RPMI7951 (cell line): ENCODE measurements at places on chromosomes 7 and 10.
A peak's percentile ranks its signal among the peaks of the same experiment; 100 is the strongest.

- no peak for DNase-seq
Measured at GRCh38 chr10:32051926-32052325, 4.3 kb downstream of the KIF5B start.

DNA sequence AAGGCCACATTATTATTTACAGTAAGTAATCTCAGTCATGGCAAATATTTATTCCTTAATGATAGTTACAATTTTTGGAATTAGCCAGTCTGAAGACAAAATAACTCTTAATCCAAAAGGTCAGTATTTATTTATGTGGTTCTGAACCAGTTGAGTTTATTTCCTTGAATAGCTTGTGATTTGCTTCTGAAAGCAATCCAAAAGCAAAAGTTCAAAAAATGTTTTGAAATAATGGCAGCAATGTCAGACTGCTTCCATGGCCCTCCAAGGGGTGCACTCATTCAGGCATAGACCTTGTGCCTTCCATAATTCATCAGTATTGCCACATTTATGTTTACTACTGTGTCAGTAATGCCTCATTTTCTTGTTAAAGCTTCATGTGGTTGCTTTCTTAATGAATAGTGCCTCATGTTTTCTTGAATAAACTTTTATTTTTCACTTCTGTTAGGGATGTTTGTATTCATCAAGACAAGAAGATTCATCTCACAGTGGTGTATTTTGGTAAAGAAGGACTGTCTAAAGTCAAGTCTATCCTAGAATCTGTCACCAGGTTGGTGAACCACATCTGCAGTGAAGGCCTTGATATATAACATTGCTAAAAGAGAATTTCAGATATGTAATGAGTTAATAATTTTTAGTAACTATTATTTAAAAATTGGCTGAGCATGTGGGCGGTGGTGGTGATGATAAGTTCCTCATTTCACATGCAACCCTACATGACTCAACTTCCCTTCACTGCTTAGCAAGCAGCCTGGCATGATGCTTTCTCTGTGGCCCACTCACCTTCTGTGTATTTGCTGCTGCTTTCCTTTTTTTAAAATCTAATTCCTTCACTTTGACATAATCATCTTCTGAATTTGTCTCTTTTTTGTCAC lies 22.0 kb downstream of the CSGALNACT2 start:
- DNase-seq = peak; percentile 5

DNA sequence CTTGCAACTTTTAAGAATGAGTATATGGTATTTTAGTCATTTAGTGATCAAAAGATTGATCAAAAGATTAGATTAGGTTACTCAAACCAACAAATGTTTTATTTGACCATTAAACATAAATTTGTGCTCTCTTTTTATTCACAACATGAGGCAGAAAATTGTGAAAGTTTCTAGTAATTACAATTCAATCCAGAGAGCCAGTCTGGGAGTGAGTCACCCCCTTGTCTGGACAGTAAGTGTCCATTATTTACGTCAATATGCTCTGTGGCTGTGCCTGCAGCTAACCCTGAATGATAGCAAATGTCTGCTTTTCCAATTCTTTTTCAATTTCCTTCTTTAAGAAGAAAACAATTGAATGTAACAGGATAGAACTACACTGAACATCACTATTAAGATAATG lies 27.9 kb downstream of the GNG11 start:
- peak; percentile 75 for DNase-seq

DNA sequence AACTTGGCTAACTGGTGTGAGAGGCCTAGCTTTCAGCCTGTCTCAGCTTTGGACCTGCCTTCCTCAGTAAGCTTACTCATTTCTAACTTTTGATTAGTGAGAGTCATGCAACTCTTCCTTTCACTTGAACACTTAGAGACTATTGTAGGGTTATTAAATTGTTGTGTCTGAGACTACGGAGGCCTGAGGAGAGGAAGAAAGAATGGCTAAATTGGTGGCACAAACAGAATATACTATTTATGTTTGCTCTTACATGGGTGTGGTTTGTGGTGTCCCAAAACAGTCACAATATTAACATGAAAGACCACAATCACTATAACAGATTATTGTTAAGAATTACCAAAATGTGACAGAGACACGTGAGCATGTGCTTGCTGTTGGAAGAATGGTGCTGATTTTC lies 82.1 kb downstream of the TRIM24 start:
- DNase-seq = no peak

DNA sequence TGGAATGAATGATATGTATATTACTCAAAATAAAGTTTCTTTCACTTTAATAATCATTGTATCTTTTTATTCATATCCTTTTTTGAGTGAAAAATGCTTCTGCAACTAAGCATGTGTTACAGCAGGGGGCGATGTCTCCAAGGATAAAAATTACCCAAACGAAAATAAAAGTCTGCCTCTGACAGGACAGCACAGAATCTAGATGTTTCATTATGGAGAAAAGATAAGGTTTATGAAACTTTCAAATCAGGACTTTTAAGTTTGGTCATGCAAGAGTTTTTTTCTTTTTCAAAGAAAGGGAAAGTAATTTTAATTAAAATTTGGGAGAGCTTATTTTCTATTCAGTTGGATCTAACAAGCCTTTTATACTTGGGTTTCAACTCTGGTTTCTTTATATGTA lies 48.4 kb downstream of the TES start:
- peak; percentile 66 for DNase-seq

DNA sequence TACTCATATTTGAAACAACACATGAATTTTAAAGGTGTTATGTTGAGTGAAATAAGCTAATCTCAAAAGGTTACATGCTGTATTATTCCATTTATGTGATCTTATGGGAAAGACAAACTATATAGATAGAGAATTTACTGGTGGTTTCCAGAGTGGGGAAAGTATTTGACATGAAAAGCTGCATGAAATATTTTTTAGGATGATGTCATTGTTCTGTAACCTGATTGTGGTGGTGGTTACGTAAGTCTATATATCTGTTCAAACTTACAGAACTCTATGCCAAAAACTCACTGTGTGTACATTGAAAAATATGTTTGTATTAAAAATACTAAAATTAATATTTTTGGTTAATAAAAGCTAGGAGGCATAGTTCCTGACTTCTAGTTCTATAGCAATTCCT lies 453.0 kb downstream of the SORCS3 start:
- DNase-seq = no peak
